ENCODE measurements at places on chromosomes 1 and 21.

GRCh38 chr1:22428672-22429071 is 23.0 kb upstream of the ZBTB40 start:
- DNase-seq = no peak

GRCh38 chr1:6554907-6555778 is at the start of gene TAS1R1:
Gene TAS1R1 (plus strand): TSS chr1:6555307. CDS start chr1:6555374, 67 bp downstream.
- no peak for DNase-seq

- DNase-seq = peak; percentile 15
Observed at GRCh38 chr21:38126666-38127303, 130.0 kb upstream of the KCNJ15 start.

DNA sequence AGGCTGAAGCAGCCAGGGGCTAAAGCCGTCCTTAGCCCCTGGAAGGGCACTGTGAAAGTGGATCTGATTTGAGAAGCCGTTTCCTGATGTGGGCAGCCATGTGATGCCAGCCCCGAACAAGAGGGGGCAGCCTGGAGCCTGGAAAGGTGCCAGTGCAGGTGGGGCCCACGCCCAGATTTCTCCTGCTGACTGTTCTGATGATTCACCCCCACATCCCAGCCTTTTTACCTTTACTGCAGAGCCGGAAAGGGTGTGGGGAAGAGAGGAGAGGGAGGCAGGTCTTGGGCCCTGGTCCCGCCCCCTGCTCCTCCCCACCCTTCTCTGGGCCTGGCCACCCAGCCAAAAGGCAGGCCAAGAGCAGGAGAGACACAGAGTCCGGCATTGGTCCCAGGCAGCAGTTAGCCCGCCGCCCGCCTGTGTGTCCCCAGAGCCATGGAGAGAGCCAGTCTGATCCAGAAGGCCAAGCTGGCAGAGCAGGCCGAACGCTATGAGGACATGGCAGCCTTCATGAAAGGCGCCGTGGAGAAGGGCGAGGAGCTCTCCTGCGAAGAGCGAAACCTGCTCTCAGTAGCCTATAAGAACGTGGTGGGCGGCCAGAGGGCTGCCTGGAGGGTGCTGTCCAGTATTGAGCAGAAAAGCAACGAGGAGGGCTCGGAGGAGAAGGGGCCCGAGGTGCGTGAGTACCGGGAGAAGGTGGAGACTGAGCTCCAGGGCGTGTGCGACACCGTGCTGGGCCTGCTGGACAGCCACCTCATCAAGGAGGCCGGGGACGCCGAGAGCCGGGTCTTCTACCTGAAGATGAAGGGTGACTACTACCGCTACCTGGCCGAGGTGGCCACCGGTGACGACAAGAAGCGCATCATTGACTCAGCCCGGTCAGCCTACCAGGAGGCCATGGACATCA is at the start of gene SFN:
Gene SFN, plus strand, starts transcription at position 369 of the 904 bp plus-strand sequence. Its CDS starts 64 bp downstream, at position 433.
- no peak for DNase-seq

DNA sequence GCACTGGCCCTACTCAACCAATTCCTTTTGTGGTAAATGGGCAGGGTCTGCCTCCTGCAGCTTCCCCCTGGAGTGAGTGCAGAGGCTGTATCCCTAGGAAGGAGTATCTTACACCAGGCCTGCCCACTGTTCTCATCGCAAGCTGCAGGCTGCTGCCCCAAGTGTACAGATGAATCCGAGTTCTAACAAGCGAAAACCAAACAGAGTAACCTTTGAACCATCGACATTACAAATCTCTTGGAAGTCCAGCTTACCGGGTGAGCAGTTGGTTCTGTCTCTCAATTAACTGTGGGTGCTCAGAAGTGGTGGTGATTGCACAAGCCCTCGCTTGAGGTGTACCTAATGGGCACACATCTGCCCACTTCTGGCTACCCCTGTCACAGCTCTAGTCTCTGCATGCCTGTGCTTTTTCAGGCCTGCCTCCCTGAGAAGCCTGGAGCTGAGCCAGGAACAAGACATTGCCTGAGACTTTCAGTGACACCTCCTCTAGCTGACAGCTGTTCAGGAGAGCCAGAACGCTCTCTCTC is 22.7 kb downstream of the INAVA start:
- DNase-seq = no peak

Measured in fibroblast of skin of left quadriceps (primary cell).